ENCODE measurements at places on chromosomes 2 and 18.
A peak's percentile ranks its signal among the peaks of the same experiment; 100 is the strongest.

DNA sequence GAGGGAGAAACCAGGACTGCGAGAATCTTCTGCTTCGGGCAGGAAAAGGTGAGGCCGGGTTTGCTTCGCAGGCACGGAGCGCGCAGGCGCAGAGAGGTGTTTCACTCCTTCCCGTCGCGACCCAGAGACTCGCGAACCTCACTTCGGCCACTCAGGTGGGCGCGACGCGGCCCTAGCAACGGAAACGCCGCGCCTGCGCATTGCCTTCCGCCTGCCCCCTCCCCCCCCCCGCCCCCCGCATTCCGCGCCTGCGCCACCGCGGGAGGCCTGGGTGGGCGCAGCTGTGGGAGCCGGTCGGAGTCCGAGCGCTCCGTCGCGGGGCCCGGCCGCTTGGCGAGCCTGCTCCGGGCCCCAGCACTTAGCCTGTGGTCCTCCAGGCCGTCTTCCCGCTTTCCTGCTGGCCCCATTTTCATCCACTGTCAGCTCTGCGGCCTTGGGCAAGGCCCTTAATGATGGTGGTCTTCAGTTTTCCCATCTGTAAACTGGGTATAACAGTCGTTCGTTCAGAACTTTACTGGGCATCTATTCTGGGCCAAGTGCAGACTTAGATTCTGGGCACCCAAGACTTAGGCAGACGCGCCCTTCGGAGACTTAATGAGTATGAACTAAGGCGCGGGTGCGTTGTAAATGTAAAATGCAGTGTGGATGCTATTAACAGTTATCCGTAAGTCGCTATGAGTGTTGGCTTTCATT is 62.1 kb upstream of the ACKR3 start:
- peak; percentile 24 for DNase-seq

DNA sequence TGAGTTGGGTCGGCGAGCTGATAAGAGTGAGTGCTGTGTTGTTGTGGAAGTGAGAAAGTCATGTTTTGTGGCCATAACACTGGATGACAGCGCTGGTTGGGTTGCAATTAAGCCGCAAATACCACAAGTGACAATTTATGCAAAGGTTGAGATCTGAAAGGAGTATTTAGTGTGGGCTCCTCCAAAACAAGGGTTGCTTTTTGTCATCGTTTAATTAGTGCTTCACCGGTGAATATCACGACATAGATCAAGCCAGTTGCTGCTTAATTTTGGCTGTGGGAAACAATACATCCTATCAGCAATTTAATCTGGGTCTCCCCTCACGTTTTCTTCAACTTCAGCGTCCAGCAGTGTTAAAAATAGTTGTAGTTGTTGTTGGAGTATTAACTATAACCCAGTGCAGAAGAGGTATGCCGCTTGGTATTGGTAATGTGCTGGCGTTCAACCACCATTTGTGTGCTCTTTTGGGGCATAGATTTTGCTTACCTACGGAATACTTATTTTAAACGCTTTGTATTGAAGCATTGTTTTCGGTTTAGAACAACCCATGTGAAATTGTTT is 662 bp downstream of the ACVR2A start:
- DNase-seq: no peak

DNA sequence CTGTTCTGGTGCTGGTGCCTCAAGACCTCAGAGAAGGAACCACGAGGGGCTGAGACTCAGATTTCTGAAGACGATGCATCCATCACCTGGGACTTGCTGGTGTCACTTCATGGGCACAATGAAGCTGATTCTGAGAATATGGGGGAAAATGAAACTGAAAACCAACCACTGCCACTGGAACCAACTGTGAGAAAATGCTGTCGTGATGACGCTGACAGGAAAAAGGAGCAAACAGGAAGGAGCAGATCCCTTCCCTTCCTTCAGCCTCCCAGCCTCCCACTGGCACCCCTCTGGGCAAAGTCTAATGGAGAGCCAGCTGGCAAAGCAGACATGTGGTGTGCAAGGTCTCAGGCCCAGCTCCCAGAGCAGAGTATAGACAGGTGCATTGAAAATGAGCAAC is 109.7 kb downstream of the FOXI3 start:
- no peak for DNase-seq

DNA sequence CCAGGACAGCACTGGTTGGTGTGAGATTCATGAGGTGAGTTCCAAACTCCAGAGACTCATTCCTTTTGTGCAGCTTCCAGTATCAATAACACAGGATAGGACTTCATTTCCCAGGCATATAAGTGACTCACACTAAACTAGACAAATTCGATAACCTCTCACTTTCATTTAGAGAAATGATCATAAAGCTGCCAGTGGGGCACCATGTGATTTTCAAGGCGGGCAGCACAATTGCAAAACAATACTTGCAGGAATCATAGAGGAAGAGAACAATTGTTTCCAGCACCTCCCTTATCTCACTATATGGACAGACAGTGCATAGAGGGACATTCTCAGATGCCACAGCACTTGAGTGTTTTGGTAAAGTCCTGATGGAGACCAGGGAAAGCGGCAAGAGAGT is 31.3 kb upstream of the DNAH7 start:
- no peak for DNase-seq

DNA sequence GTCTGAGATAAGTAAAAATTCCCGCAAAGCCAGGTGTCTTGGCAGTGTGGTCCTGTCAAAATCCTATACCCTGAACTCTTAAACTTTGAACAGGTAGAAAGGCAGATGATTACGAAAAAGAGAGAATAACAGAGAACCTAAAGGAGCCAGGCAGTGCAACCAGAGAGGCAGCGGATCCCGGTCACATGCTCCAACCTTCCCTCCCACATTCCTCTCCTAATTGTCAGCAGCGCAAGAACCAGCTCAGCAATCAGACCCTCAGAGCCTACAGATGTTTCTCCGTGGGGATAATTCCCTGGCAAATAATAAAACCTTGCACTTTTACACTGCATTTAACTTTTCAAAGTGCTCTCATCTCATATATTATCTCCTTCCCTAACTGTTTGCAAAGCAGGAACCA is 124.8 kb downstream of the EPHA4 start:
- no peak for DNase-seq

DNA sequence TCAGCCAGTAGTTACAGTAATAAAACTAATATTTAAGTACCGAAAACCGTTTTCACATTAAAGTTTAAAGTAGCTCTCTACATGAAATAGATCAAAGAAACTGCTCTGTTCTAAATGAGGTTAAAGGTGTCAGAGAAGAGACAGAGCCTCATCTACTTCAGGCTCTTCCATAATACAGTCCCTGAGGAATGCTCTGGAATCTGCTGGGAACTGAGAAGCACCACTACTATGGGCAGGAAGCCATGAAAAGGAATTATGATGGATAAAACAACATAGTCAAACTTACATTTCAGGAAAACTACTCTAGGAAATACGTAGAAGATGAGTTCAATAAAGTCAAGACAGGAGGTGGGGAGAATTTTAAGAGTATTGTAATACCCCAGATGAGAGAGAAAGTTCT is 60.0 kb downstream of the ROCK1 start:
- DNase-seq: no peak

Data from stimulated activated CD4-positive, alpha-beta T cell treated with anti-CD3 and anti-CD28 coated beads, Interleukin-1b, Interleukin-23, amount 100 ng/mL, for 24 hours (primary cell).